ENCODE measurements at places on chromosomes 11 and 22.

DNA sequence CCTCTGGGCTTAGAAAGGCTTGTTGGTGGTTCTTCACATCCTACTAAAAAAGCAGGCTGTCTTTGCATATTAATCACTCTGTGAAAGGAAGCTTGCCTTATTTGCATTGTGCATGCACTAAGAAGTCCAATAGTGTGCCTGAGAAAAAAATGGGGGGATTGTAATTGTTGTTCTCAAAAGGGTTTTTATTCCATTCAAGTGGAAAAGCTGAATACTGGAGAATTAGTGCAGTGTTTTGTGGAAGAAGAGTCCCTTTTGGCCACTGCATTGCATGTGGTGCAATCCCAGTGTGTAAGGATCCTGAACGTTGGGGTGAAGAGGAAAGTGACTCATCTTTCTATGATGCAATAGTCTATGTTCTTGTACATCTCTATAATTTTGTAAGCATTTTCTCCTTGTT, 16.5 kb downstream of the NCAM1 start:
- no peak overlapping the region for H3K4me3 ChIP-seq
- H3K36me3 ChIP-seq, result no peaks in the 10 kb centered on the region
- DNase-seq, result no peak
- no peak overlapping the region for H3K27ac ChIP-seq
- peaks cover 7% of the 10 kb centered on the region for H3K27me3 ChIP-seq

- H3K27ac ChIP-seq, result no peak overlapping the region
- H3K27me3 ChIP-seq, result no peaks in the 10 kb centered on the region
- H3K36me3 ChIP-seq, result no peaks in the 10 kb centered on the region
- DNase-seq, result no peak
- H3K4me1 ChIP-seq, result no peaks in the 10 kb centered on the region
Observed at GRCh38 chr11:80317612-80318011, 876.8 kb upstream of the TENM4 start.

DNA sequence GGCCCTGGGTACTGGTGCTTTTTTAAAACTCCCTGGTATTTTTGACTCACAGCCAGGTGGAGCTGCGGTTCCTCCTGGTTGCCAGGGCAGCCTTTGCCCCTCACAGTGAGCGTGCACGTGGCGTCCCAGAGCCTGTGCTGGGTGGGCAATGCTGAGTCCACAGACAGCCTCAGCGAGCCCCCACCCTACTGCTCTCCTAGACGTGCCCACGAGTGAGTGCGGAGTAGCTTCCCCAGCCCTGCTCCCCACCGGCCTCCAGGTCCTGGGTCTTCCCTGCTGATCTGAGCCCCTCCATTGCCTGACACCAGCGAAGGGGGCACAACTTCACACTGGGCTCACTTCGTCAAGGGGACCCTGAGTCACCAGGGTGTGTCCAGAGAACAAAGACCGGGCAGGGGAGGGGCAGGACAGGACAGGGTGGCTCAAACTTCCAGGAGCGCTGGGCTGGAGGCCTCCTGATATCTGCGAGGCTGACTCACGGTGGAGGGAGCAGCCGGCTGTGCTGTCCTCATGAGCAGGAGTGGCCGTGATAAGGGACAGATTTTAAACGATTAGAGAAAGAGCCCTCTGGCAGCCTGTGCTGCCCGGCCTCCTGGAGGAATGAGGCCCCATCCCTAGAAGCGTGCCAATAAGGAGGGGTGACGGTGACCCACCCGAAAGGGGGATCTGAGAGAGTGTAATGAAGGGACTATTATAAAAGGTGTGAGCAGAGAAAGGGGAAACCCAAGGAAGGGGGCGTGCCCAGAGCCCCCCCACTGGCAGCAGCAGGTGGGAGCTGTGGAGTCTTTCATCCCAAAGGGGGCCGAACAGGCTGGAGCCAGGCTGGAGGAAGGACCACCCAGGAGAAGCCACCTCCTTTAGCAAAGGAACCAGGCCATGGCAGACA, 129.3 kb upstream of the FGF3 start:
- no peaks in the 10 kb centered on the region for H3K4me1 ChIP-seq
- no peak overlapping the region for H3K27ac ChIP-seq
- H3K36me3 ChIP-seq, result no peaks in the 10 kb centered on the region
- H3K27me3 ChIP-seq, result peaks cover 11% of the 10 kb centered on the region

- no peak overlapping the region for H3K4me3 ChIP-seq
- H3K27me3 ChIP-seq, result no peaks in the 10 kb centered on the region
- H3K4me1 ChIP-seq, result peaks cover 7% of the 10 kb centered on the region
Observed at GRCh38 chr22:31937341-31937740, 7.0 kb upstream of the YWHAH start.

DNA sequence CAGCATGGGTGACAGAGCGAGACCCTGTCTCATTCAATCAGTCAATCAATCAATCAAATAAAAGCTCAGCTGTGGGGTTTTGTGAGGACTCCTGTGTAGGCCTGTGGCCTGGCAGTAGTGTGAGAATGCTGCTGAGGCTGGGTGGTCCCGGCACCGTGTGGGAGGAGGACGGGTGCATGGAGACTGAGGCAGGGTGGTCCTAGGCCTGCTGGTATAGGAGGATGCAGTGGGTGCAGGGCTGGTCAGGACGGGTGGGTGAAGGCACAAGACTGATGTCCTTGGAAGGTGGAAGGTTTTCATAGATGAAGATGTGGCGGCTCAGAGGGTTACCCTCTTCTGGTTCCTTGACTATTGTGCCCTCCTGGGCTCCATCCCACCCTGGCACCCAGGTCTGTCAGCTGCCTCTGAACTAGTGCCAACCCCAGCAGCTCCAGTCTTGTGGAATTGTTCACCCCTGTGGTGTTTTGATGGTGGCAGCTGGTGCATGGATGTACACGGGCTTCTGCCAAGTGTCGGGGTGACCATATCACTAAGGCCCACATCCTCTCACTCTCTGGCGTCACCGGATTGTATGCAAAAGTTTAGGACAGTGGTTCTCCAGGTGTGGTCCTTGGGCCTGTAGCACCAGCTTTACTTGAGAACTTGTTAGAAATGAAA, 23.7 kb downstream of the TANGO2 start:
- H3K27me3 ChIP-seq, result no peaks in the 10 kb centered on the region
- no peak for DNase-seq
- H3K4me3 ChIP-seq, result no peak overlapping the region
- no peak overlapping the region for H3K27ac ChIP-seq

- no peak for DNase-seq
- H3K27ac ChIP-seq, result no peak overlapping the region
- H3K27me3 ChIP-seq, result peaks cover under 1% of the 10 kb centered on the region
- H3K4me1 ChIP-seq, result no peaks in the 10 kb centered on the region
Observed at GRCh38 chr22:29096736-29097669, 24.2 kb downstream of the KREMEN1 start.

- DNase-seq, result peak; percentile 96
- peak overlapping the region; percentile 78 for H3K27ac ChIP-seq
- H3K4me3 ChIP-seq, result peak overlapping the region; percentile 81
- peaks cover 10% of the 10 kb centered on the region for H3K36me3 ChIP-seq
Observed at GRCh38 chr22:21938071-21938822, 14.4 kb downstream of the PPM1F start.

GRCh38 chr11:61602775-61603569, 22.1 kb upstream of the SYT7 start:
- no peak overlapping the region for H3K4me3 ChIP-seq
- no peaks in the 10 kb centered on the region for H3K36me3 ChIP-seq
- H3K27me3 ChIP-seq, result peaks cover 16% of the 10 kb centered on the region
- no peak for DNase-seq
- no peaks in the 10 kb centered on the region for H3K4me1 ChIP-seq

GRCh38 chr11:2929950-2930703, 907 bp upstream of the PHLDA2 start:
- peaks cover 23% of the 10 kb centered on the region for H3K27me3 ChIP-seq
- H3K4me3 ChIP-seq, result peak overlapping the region; percentile 74
- peak overlapping the region; percentile 79 for H3K27ac ChIP-seq
- H3K4me1 ChIP-seq, result peaks cover 36% of the 10 kb centered on the region
- H3K36me3 ChIP-seq, result no peaks in the 10 kb centered on the region

DNA sequence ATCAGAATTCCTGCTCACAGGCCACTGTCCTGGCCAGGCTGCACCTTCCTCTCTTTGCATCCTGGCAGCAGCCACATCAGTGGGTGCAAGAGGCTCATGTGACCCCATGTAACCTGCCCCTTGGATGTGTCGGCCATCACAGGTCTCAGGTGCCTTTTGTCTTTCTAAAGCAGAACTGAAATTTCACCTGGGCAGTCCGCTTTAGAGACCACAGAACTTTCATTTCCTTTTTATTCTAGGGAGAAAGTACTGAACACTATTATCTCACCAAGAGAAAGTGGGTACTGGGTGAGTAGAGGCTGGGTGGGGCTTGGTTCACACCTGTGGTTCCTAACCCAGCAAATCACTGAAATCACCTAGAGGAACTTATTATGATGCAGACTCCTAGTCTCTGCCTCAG, 51.7 kb upstream of the NUP160 start:
- no peak overlapping the region for H3K27ac ChIP-seq
- no peaks in the 10 kb centered on the region for H3K36me3 ChIP-seq
- H3K27me3 ChIP-seq, result no peaks in the 10 kb centered on the region
- H3K4me3 ChIP-seq, result no peak overlapping the region
- H3K4me1 ChIP-seq, result peaks cover 7% of the 10 kb centered on the region

- H3K4me1 ChIP-seq, result no peaks in the 10 kb centered on the region
- H3K4me3 ChIP-seq, result no peak overlapping the region
- no peaks in the 10 kb centered on the region for H3K36me3 ChIP-seq
- H3K27me3 ChIP-seq, result no peaks in the 10 kb centered on the region
- DNase-seq, result no peak
- H3K27ac ChIP-seq, result no peak overlapping the region
Observed at GRCh38 chr11:1562469-1563148, 9.5 kb downstream of the DUSP8 start.

GRCh38 chr11:64349025-64349387, 9.0 kb downstream of the CCDC88B start:
- H3K36me3 ChIP-seq, result peaks cover 14% of the 10 kb centered on the region
- H3K27ac ChIP-seq, result no peak overlapping the region
- no peaks in the 10 kb centered on the region for H3K27me3 ChIP-seq
- no peak overlapping the region for H3K4me3 ChIP-seq

DNA sequence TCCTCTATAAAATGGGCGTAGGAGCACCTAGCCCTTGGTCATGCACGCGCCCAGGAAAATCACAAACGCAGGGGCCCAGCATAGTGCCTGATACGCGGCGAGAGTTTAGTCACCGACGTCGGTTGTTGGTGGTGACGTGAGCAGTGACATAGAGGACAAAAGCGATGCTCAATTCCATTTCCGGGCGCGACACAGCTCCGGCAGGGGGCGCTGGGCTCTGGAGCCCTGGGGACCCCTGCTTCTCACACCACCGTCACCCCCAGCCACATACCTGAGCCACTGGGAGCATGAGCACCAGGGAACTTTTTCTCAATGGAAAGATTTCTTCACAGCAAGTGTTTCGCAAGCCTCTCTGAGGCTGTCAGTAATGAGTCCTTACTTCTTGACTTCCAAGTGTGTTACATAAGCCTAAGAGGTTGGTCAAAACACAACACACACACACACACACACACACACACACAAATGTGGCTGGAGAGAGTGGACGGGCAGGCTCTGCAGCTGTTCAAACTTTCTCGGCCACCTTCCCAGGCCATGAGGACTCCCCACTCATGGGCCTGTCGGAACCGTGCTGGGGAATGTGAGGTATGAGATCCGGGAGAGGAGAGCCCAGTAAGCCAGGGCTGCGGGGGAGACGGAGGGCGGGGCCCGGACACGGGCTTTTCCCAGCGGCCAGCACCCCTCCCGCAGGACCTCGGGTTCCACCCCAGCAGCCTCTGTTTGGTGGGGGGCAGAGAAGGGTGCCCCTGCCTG, 36.9 kb upstream of the LINC01488 start:
- peak; percentile 17 for DNase-seq
- H3K36me3 ChIP-seq, result no peaks in the 10 kb centered on the region
- no peak overlapping the region for H3K27ac ChIP-seq
- peaks cover 22% of the 10 kb centered on the region for H3K4me1 ChIP-seq
- H3K4me3 ChIP-seq, result no peak overlapping the region
